ENCODE measurements at places on chromosomes 12 and 14.

GRCh38 chr14:57199921-57200320 lies 68.8 kb downstream of the EXOC5 start:
- no peak for DNase-seq

DNA sequence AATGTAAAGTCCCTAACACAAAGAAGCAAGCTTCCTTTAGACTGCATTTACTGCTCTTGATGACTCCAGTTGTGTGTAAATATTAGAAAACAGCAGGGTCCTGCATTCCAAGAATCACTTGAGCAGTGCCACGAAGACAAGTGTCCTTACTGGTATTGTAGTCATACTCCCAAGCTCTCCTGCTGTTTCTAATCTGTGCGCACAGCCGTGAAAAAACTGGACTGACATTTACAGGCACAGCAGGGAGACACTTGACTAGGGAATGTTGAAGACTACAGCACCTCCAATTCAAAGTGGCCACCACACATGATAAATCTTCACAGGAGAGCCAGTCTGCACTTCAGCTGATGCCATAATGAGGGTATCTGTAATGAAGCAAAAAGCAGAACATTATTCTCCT lies 91.4 kb downstream of the VRK1 start:
- no peak for DNase-seq

DNA sequence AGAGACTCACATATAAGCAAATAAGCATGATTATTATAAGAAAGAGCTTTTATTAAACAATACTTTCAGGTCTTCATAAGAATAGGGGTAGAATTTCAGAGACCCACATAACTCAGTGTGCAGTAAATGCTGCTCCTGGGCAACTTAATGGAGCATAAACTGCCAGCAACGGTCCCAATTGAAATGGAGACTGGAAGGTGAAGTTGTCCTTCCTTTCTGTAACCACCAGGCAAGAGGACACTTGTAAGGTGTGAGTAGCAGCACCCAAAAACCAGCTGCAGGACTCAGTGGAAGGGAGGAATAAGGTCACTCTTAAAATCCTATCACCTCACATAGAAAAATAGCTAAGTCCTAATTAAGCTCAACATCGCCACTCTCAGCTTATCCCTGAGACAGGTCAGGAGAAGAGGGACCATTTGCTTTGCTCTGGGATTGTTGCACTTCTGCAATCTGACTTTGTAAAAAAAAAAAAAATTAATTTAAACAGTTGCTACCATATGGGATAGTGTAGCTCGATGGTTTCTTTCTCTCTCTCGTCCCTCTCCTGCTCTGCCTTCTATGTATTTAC lies 22.7 kb upstream of the LTA4H start:
- DNase-seq, result no peak

DNA sequence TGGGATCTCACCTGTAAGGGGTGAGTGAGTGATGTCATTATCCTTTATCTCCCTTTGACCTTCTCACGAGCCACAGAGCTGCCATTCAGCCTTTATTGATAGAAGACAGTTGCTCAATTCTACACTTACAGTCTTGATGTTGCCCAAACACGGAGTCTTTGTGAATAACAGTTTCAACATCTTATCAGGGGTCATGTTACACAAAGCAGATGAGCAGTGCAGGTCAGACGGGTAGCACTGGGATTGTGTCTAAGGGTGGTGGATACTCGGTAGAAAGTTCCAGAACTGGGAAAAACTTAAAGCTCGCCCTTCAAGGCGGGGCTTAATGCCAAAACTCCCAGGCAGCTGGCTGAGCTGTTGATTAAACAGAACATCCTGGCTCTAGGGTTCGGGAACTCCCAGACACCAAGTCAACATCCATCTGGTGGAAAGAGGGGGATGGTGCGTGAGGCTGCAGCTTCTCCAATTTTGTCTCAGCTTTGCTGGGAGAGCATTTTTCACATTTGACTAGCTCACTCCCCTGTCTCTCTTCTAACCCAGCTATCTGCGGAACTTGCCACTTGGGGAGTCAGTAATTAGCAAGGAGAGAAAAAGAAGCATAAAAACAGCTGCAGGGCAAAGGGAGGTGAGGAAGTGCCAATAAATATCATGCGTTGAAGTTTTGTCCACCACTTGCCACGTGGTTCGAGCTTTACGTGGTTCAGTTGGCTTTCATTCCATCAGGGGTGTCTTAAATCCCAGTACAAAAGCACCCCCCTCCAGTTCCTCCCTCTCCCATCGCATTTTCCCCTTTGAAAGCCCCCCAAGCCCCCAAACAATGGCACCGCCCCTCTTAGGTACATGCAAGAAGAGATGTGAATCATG lies 31.0 kb downstream of the FOXN4 start:
- no peak for DNase-seq

GRCh38 chr12:3155702-3156370 lies 78.7 kb downstream of the TSPAN9 start:
- DNase-seq, result no peak

- no peak for DNase-seq
These were observed 69.1 kb upstream of the NAP1L1 start for GRCh38 chr12:76153616-76154015.

DNA sequence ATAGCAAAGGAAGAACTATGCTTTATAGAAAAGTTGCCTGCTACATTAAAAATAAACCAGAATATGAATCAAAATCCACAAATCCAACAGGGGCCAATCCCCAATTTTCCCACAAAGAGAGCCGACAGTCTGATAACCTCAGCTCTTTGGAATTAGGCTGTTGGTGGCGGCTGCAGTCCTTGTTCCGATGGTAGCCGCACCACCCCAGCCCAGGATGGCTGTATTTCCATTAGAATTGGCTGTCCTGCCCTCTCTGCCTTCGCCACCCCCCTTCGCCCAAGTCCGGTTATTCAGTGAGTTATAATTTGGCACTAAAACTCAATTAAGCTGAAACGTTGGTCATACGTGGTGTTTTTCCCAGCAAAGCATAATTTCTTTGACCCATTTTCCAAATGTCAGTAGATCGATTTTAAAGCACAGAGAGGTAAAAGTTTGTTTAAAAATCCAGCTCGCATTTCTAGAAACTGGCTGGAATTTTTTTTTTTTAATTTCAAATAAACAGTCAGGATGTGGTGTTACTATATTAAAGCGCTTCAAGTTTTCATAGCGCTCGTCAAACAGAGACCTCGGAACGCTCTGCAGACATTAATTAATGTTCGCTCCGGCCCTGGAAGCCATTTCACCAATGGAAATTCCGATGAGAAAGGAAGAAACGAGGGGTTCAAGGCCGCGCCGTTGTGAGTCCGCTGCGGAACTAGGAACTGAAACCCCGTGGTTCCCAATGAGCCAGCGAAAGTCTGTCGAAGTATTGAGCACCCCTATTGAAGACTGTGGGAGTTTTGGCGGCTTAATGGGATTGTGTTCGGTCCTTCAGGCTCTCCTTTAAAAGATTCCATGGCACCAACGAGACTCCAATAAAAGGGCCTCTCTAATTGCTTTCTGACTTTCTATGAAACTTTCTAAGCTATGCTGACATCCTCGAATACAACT lies 104.8 kb upstream of the DIO3 start:
- DNase-seq, result no peak

DNA sequence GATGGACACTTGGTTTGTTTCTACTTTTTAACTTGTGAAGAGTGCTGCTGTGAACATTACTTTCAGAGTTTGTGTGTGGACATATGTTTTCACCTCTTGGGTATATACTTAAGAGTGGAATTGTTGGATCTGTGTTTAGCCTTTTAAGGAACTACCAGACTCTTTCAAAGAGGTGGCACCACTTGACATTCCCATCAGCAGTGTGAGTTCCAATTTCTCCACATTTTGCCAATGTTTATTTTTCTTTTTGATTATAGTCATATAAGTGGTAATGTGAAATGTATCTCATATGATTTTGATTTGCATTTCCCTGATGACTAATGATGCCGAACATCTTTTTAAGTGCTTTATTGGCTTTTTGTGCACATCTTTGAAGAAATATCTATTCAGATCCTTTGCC lies 44.8 kb downstream of the ARHGAP5 start:
- DNase-seq, result no peak

DNA sequence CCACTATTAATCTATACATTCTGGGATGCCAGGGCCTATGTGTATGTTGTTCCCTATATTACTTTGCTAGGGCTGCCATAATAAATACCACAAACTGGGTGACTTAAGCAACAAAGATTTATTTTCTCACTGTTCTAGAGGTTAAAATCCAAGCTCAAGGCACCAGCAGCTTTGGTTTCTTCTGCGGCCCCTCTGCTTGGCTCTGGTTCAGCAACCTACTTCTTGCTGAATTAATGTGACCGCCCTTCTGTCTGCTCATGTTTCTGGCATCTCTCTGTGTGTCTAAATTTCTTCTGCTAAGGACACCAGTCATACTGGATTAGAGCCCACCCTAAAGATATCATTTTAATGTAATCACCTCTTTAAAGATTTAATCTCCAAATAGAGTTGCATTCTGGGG lies 84.7 kb downstream of the ZNF664 start:
- no peak for DNase-seq

GRCh38 chr14:57295239-57295638 lies 26.5 kb downstream of the AP5M1 start:
- no peak for DNase-seq

- DNase-seq, result no peak
These were observed 116.6 kb downstream of the SLC25A47 start for GRCh38 chr14:100439781-100440180.

- DNase-seq, result peak; percentile 92
These were observed 21.4 kb upstream of the CLEC2D start for GRCh38 chr12:9647825-9648700.

DNA sequence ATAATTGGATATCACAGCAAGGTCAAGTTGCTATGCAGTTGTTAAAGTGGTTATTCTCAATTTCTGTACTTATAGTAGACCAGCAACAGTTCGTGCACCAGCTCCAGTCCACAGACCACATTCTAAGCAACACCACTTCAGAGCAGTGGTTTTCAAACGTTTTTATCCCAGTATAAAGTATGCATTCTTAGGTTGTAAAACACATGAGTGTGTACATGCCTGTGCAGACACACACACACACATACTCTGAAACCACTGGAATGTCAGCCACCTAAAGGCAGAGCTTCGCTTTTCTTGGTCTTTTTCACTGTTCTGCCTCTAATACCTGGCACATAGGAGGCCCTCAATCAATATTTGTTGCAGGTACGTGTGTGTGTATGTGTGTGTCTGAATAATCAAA lies 22.2 kb upstream of the C12orf71 start:
- no peak for DNase-seq

DNA sequence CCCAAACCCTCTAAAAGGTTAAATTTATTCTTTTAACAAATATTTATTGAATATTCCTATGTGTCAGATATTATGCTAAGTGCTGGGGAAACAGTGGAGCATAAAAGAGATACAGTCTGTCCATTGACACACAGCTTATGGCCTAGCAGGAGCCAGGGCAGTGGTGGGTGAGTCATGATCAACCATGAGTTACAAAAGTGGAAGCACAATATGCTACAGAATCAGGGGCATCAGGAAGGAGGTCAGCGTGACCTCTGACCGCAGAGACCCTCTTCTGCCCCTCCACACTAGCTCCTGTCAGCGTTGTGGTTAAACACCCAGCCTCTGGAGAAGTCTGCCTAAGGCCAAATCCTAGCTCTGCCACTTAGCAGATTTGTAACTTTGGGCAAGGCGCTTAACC lies 4.7 kb upstream of the PPP1R1A start:
- DNase-seq, result no peak

DNA sequence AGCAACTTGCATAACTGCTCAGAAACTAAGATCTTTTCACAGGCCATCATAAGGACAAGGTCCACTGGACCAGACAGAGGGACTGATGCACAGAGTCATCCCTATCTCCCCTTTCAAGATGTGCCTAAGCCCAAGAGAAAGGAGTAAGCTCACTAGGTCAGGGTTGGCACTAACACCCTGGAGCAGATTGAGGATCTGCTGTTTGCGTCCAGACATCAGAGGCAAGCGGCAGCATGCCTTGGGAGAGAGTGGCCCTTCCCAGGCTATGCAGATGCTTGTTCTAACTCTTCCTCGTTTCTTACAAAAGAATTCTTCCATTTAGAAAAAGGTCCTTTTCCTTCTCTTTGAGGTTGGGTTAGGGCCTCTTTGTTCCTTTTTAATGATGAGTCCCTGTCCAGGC lies 187.2 kb downstream of the KCNA5 start:
- no peak for DNase-seq

GRCh38 chr12:93621986-93622385 lies 49.5 kb downstream of the SOCS2 start:
- no peak for DNase-seq

GRCh38 chr14:28375295-28375694 lies 391.3 kb upstream of the FOXG1 start:
- no peak for DNase-seq

DNA sequence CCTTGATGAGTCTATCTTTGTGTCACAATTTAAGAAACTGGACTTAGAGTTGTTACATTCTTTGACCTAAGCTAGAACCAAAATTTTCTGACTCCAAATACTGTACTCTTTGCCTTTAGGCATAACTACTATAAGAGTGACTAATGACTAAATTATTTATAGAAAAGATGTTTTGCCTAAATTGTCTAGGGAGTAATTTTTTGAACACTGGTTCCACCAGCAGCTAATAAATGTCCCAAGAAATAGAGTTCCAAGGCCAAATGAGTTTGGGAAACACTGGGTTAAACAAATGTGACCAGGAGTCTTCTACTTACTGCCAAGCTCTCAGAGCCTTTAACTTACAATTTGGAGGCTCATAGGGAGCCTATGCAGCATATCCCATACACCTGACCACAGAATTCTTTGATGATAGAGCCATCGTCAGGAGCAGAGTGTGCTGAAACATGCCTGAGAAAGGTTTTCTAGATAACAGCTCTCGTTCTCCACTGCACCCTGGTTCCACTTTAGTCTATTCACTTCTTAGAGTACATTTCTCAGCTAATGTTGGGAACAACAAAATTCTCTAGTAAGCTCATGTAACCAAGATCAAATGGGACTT lies 215.9 kb upstream of the HMGA2 start:
- no peak for DNase-seq

GRCh38 chr12:88549929-88550328 lies 30.3 kb downstream of the KITLG start:
- no peak for DNase-seq

GRCh38 chr14:91283666-91284065 lies 39.2 kb upstream of the GPR68 start:
- no peak for DNase-seq

DNA sequence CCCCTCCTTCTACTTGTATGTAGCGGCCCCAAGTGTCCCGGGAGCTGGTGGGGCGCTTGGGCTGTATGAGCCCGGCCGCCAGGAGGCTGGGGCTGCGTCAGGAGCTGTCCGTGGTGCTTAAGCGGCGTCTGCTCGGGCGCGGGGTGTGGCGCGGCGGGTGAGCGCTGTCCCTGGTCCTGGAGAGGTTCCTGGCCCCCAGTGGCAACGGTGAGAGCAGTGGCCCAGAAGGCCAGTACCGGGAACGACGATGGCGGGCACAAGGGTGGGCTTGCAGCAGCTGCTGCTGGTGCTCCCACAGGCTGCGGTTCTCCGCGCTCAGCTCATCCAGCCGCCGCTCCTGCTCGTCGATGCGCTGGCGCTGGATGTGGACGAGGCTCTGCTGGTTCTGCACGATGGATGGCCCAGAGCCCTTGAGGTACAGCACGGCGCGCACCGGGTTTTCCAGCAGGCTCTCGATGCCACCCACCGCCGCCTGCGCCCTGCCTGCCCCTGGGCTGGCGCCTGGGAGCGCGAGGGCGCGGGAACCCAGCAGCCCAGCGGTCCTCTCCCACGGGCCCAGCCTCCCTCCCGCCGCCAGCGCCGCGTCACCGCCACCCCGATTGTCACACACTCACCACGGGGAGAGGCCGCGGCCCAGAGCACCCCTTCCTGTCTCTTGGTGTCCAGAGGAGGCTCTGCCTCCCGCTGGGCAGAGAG lies 41.9 kb upstream of the FKBP4 start:
- peak; percentile 76 for DNase-seq

GRCh38 chr12:49552899-49553298 lies 14.1 kb downstream of the KCNH3 start:
- no peak for DNase-seq

- DNase-seq, result no peak
These were observed 2.6 kb downstream of the ACSS3 start for GRCh38 chr12:81080431-81080983.

Data from CD4-positive, alpha-beta T cell treated with Interferon alpha-2 for 1 hour (primary cell).